ENCODE measurements at places on chromosomes 11 and 22. TPM values are rescaled to one million over a fixed set of nuclear protein-coding genes. Genes with fewer than 3 reads are reported as not detected.

The KDM4D gene
- 1.1 TPM for total RNA-seq

The WNT7B gene
- total RNA-seq = 0.28 TPM

The GPR137 gene
- total RNA-seq = 49.5 TPM

The ASCL2 gene
- total RNA-seq = not detected

- DNase-seq = no peak
Measured at GRCh38 chr11:64499261-64500004, 91.6 kb upstream of the SLC22A12 start.

- DNase-seq = no peak
Measured at GRCh38 chr11:73034331-73034730, 107.8 kb downstream of the FCHSD2 start.

- DNase-seq = no peak
Measured at GRCh38 chr11:96357794-96358193, 14.8 kb upstream of the MAML2 start.

DNA sequence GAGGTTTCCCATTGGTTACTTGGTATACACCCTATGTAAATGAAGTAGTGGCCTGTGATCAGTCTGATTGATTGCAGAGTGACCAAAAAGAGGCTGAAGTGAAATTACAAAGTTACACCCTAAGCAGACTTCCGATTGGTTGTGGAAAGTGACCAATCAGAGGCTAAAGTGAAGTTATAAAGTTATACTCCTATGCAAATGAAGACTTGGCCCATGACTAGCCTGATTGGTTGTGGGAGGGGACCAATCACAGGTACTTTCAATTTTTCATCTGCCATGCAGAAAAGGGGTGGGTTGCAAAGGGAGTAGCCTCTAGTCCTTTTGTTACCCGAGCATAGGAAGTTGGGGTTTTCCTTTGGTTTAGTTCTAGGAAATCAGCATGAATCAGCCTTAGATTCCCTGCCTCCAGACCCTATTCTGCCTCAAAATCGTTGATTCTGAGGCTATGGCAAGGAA is 18.1 kb upstream of the CSTF3 start:
- DNase-seq = no peak

GRCh38 chr11:117815262-117815803 is 9.2 kb downstream of the FXYD2 start:
- no peak for DNase-seq

DNA sequence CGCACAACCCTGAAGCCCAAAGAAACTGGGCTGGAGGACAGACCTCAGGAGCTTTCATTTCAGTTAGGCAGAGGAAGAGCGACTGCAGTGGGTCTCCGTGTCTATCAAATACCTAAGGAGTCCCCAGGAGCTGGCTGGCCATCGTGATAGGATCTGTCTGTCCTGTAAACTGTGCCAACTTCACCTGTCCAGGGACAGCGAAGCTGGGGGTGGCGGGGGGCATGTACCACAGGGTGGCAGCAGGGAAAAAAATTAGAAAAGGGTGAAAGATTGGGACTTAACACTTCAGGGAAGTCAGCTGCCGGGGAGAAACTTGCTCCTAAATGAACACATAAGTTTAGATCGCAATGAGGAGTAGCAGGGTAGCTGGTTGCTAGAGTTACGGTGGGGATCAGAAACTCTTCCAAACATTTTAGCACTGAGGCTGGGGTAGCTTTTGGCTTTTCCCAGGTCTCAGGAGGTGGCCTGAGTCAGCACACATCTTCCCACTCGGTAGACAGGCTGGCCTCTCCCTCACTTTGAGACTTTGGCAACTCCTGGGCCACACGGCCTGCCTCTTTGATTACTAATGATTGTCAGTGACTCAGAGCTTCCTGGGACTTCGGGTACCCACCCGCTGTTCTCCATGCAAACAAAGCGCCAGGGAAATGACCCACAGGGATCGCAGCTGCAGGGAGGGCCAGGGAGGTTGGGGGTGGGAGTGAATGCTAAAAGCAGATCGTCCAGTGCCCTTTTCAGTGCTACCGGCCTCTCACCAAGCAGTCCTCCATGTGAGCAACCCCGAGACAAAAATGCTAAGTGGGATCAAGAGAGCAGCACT is 2.9 kb upstream of the MTFP1 start:
- peak; percentile 99 for DNase-seq

DNA sequence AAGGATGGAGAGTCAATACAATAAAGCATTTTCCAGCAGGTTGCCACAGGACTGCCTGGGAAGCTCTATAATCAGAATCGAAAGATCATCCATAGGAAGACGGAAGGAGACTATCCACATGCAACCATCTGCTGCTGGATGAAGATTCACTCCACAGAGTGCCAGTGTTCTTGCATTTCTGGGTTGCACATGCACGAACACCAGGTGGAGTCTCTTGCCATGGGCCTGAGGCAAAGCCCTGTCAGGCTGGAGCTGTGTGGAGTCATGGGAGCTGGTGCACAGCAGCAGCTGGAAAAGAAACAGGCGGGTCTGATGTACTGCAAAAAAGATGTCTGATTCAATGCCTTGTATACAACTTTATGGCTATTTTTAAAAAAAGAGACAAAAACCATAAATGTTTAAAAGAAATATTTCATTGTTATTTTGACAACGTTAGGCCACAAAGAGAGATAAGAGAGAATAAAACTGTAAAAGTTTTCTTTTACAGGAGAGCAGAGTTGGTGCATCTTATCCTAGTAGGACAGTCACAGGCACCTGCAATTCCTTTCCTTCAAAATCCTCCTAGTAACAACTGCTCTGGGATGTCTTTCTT is 12.9 kb upstream of the FAT3 start:
- DNase-seq = peak; percentile 33

- no peak for DNase-seq
Measured at GRCh38 chr22:39943337-39943736, 16.9 kb upstream of the TMA7B start.

- DNase-seq = no peak
Measured at GRCh38 chr11:27509908-27510307, 3.3 kb upstream of the LIN7C start.

DNA sequence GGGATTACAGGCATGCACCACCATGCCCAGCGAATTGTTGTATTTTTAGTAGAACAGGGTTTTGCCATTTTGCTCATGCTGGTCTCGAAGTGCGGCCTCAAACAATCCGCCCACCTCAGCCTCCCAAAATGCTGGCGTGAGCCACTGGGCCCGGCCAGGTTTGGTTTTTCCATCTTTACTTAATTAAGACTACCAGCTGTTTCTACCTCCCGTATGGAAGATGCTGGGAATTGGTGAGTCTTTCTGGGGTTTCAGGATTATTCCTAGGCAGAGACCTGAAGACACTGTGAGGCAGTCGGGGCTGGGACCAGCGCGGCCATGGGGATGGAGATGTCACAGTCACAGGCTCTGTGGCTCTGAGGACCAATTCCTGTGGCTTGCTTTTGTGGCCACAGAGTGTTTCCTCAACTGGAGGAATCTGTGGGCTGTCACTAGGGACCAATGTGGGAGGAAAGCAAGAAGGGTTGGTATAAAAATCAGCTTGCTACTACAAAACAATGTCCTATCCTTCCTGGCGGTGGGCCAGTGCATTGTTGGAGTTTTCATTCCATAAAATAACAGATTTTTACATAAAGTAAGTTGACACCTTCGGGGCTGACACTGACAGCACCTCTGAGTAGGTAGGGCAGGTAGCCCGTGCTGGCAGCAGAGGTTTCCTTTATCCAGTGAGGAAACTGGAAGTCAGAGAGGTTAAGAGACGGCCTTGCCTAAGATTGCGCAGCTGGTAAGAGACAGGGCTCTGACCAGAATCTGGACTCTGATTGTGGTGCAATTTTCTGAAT is 8.4 kb upstream of the FTH1 start:
- DNase-seq = no peak

- DNase-seq = no peak
Measured at GRCh38 chr22:26394777-26395176, 34.3 kb upstream of the ASPHD2 start.

GRCh38 chr11:72798361-72798760 is 4.5 kb upstream of the STARD10 start:
- no peak for DNase-seq

DNA sequence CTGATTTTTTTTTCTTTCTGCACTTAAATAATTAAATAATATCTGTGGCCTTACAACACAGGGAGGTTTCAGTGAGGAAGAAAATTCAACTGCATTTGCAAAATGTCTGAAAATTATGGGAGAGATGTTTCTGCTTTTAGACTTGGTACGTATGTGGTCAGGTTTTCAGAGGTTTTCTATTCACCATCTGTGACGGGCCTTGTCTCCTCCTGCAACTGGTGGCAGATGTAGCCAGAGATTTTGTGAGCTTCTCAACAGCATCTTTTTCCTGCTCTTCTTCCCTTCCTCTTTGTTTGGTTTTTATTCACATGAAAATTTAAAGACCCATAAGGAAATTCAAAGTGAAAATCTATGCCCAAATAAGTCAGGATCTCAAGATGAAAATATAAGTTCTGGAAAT is 38.3 kb downstream of the ZBTB16 start:
- DNase-seq = no peak

DNA sequence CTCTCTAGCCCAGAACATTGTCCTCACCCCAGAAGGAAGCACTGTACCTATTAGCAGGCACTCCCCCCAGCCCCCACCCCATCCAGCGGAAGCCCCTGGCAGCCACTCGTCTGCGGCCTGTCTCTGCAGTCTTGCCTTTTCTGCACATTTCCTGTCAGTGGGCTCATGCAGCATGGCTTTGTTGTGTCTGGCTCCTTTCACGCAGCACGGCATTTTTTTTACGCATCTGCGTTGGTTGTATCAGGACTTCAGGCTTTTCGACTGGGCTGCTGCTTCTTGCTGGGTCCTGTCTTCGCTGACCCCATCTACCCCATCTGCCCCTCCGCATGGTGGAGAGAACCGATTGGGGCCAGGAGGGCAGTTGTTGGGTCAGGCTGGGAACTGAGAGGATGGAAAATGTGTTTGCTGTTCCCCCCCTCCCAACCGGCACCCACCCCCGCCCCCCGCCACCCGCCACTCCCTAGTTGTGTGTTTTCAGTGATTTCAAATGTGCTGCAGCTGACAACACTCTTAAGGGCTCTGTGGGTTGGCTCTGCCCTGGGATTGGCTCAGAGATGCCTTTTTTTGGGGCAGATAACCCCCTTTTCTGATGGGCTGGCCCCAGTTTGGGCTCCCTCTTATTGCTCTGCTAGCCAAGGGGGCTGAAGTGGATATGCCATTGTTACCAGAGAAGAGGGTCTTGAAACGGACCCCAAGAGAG is 110.0 kb downstream of the KIAA1671 start:
- DNase-seq = no peak

Data from MCF 10A (cell line).